Activated CD8-positive, alpha-beta T cell treated with anti-CD3 and anti-CD28 coated beads for 36 hours (primary cell): ENCODE measurements at places on chromosomes 2 and 18. TPM values are rescaled to one million over a fixed set of nuclear protein-coding genes. Genes with fewer than 3 reads are reported as not detected.

Gene HRH4
- not detected for total RNA-seq

GRCh38 chr2:3114406-3115185 is 263.0 kb downstream of the EIPR1 start:
- no peak overlapping the region for H3K27ac ChIP-seq
- no peaks in the 10 kb centered on the region for H3K36me3 ChIP-seq
- H3K4me3 ChIP-seq: no peak overlapping the region
- no peaks in the 10 kb centered on the region for H3K4me1 ChIP-seq

Gene COL4A4
- total RNA-seq: not detected

DNA sequence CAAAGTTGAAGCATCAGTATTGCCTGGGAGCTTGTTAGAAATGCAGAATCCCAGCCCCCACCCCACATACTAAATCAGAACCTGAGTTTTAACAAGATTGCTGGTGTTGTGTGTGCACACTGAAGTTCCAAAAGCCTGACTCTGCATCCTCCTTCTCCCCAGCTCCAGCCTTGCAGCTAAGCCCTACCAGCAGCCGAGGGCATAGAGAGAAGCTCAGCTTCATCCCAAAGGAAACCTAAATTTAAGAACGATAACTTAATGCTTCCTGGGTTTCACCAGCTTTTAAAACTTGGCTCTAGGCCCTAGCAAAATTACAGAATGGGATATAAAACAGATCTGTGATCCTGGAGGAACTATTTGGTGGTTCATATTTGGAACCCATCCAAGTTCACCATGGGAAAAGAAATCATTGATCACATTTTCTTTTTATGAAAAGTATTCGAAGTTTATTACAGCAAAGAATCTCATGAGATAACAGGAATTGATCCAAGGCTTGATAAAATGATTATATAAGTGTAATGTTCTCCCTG is 11.1 kb downstream of the SMYD1 start:
- H3K4me1 ChIP-seq: no peaks in the 10 kb centered on the region
- no peak overlapping the region for H3K4me3 ChIP-seq
- H3K27me3 ChIP-seq: no peaks in the 10 kb centered on the region
- H3K36me3 ChIP-seq: no peaks in the 10 kb centered on the region

Gene TUBA3E
- not detected for total RNA-seq

GRCh38 chr2:162058973-162059668 is 14.9 kb downstream of the DPP4 start:
- peak overlapping the region; percentile 94 for H3K27ac ChIP-seq
- peak; percentile 51 for DNase-seq
- peaks cover 41% of the 10 kb centered on the region for H3K36me3 ChIP-seq
- peak overlapping the region; percentile 52 for H3K4me3 ChIP-seq

GRCh38 chr2:11406958-11407381 is 59.0 kb downstream of the E2F6 start:
- DNase-seq: no peak
- H3K4me3 ChIP-seq: no peak overlapping the region
- H3K27me3 ChIP-seq: peaks cover 10% of the 10 kb centered on the region
- no peaks in the 10 kb centered on the region for H3K36me3 ChIP-seq

Gene ANKRD29
- not detected for total RNA-seq

- H3K27me3 ChIP-seq: peaks cover 15% of the 10 kb centered on the region
- H3K4me3 ChIP-seq: no peak overlapping the region
- no peak for DNase-seq
- no peaks in the 10 kb centered on the region for H3K4me1 ChIP-seq
- no peak overlapping the region for H3K27ac ChIP-seq
These were observed 256.5 kb downstream of the CDH20 start for GRCh38 chr18:61589724-61590065.

GRCh38 chr2:15933184-15933845 is 7.0 kb upstream of the MYCN start:
- no peak for DNase-seq
- peaks cover 17% of the 10 kb centered on the region for H3K27me3 ChIP-seq
- H3K36me3 ChIP-seq: no peaks in the 10 kb centered on the region

Gene TMEM182
- 4.4 TPM for total RNA-seq

Gene BCL2
- total RNA-seq: 104 TPM

Gene MAP4K3
- total RNA-seq: 6.5 TPM

- no peaks in the 10 kb centered on the region for H3K36me3 ChIP-seq
- no peak overlapping the region for H3K27ac ChIP-seq
- H3K4me1 ChIP-seq: no peaks in the 10 kb centered on the region
- H3K4me3 ChIP-seq: no peak overlapping the region
- peaks cover 44% of the 10 kb centered on the region for H3K27me3 ChIP-seq
These were observed 39.4 kb downstream of the HOXD1 start for GRCh38 chr2:176227874-176228273.

- H3K36me3 ChIP-seq: peaks cover 9% of the 10 kb centered on the region
- H3K4me3 ChIP-seq: no peak overlapping the region
- no peak for DNase-seq
These were observed 106.8 kb upstream of the ZFP36L2 start for GRCh38 chr2:43333101-43333655.

Gene RGPD3
- 0.34 TPM for total RNA-seq

DNA sequence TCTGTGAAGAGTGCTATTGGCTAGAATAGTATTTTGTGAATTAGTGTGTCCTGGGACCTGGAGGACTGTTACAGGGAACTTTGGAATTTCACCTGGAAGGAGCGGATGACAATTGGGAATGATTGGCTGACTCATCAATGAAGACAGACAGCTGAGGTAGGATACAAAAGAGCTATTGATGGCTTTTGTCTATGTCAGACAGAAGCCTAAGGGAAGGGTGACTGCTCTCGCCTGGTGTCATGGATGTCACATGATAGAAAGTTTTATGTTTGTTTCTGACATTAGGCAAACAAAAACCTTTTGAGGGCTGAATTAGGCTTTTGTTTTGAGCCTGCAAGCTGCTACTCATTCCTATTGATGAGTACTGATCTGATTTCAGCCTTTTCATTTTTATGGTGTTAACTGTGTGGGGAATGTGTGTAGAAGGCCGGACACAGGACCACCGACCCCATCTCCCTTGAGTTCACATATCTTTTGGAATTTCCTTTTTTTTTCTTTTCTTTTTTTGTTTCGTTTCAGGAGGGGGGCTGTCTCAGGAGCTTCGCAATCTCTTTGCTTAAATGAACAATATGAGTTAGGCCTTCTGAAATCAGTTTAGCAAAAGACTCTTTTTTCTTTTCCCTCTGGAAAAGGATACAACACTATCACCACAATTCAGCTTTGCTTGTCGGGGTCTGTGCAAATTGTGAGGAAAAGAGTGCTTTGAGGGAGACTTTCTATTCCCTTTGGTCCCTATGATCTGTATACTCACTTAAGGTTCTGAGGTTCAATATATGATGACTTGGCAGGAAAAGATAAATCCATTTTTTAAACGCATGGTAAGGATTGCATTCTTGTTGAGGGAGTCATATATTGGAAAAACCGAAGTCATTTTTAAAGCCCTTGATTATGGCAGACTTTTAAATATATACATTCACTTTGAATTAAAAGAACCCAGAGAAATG is 207.9 kb upstream of the FIGN start:
- H3K4me3 ChIP-seq: no peak overlapping the region
- no peaks in the 10 kb centered on the region for H3K4me1 ChIP-seq
- no peaks in the 10 kb centered on the region for H3K36me3 ChIP-seq

Gene SP3
- total RNA-seq: 80.5 TPM

Gene WNT6
- 0.34 TPM for total RNA-seq

Gene GREB1
- total RNA-seq: 1.5 TPM

DNA sequence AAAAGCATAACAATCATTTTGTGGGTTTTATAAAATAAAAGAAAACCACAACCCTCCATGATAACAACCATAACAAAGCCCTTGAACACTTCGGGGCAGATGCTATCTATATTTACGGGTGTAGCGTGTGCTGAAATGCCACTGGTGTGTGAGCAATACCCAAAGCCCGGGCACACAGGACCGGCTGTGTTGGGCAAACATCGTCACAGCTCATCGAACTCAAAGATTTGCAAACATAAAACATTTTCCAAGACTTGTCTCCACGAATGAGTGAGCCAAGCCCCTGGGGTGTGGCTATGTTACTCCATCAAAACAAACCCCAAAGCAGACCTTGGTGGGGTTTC is 290.2 kb downstream of the LPIN1 start:
- H3K4me3 ChIP-seq: no peak overlapping the region
- no peak for DNase-seq
- H3K27ac ChIP-seq: no peak overlapping the region
- H3K36me3 ChIP-seq: no peaks in the 10 kb centered on the region
- H3K27me3 ChIP-seq: peaks cover 3% of the 10 kb centered on the region

GRCh38 chr18:12359515-12359927 is 17.5 kb downstream of the AFG3L2 start:
- no peak overlapping the region for H3K4me3 ChIP-seq
- no peak for DNase-seq
- no peaks in the 10 kb centered on the region for H3K27me3 ChIP-seq
- H3K27ac ChIP-seq: no peak overlapping the region

Gene ANKRD62
- not detected for total RNA-seq

Gene FBXO48
- 1.4 TPM for total RNA-seq

DNA sequence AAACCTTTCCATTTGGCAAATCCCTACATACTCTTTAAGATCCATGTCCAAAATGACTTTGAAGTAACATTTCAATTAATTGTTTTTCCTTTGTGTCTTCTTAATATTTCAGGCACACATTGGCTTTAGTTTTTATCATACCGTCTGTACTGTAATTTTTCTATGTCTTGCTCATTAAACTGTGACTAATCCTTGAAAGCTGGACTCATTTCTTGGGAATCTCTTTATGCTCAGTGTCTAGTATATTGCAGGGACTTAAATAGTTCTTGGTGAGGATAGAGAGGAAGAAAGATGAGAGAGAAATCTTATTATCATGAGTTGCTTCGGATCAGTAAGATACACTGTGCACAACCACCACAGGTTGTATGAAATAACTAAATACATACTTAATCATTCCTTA is 448.3 kb upstream of the ST6GAL2 start:
- H3K27ac ChIP-seq: no peak overlapping the region
- no peaks in the 10 kb centered on the region for H3K4me1 ChIP-seq
- no peaks in the 10 kb centered on the region for H3K36me3 ChIP-seq
- H3K27me3 ChIP-seq: no peaks in the 10 kb centered on the region
